NCI-H187 treated with DMSO at 0.1 percent for 48 hours (cell line): ENCODE measurements at places on chromosomes 11 and 22.

GRCh38 chr22:41625577-41625976, 4.5 kb downstream of the XRCC6 start:
- no peak for DNase-seq

- DNase-seq: no peak
These were observed 2.1 kb downstream of the APOBEC3B start for GRCh38 chr22:38984224-38984623.

- DNase-seq: no peak
These were observed 4.7 kb downstream of the FADS3 start for GRCh38 chr11:61886643-61887042.

DNA sequence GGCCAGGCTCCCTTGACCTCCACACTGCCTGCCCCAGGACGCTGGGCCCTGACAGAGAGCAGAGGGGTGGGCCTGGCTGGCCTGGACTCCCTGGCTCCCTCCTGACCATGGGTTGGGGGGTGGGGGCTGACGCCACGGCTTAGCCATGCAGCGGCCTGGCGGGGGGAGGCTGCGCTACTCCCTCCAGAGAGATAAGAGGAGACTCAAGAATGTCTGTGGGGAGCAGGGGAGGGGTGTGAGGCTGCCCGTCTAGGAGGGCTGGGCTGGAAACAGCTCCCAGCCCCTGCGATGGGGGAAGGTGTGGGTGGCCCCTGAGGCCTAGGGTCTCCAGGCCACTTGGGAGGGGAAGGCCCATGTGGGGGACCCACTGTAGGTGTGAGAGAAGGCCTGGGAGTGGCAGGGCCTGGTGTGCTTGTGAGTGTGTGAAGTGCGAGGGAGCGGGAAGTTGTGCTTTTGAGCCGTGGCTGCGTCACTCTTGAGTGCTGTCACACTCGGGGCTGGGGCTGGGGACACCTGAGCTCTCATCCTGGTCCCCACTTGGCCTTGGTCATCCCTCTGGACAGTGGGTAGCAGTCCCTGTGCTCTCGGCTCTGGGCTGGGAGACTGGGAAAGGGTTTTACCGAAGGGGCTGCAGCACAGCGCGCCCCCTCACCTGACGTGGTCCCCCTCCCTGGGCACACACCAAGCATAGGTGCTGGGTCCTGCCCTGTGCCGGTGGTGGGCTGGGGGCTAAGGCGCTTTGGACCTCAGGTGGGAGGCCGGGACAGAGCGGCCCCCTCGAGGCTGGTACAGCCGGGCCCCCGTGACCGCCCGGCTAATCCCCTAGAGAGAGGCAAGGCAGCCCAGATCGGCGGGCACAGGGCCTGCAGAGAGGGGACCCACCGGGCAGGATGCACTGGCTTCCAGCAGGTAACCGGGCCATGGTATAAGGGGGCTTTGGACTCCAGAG, 2.4 kb downstream of the MYRF start:
- no peak for DNase-seq

DNA sequence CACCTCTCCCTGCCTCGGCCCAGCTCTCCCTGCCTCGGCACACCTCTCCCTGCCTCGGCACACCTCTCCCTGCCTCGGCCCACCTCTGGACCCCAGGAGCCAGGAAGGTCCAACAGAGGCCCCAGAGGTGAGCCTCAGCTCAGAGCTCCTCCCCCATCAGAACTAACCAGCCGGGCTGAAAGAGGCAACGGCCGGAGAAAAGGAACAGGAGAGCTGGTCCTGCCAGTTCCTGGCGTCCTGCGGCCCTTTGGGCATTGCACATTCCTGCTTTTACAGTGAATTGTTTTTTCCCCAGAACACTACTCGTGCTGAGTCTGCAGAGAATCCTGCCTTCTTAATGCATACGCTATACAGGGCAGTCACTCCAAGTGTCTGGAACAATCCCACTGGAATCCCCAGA, 45.8 kb downstream of the LMO1 start:
- no peak for DNase-seq
